ENCODE measurements at places on chromosomes 6 and 20. TPM values are rescaled to one million over a fixed set of nuclear protein-coding genes. Genes with fewer than 3 reads are reported as not detected.
A peak's percentile ranks its signal among the peaks of the same experiment; 100 is the strongest.

Gene KIAA0408
- total RNA-seq: 2.3 TPM

DNA sequence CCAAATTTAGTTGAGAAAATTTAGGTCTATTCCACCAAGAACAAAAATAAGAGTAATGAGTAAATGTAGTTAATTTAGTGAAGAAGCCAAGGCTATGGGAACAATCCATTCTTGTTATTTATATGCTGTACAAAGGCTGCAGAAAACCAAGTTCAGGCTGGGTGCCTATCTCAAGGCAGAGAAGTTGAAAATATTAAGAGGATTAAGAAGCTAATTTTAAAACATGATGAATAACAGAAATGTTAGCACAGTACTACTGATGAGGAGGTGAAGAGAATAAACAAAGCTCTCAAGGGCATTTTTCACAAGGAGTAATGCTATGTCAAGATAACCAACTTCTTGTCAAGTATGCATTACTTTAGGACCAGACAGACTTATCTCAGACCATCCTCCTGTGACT lies 68.6 kb downstream of the RCAN2 start:
- H3K36me3 ChIP-seq: no peaks in the 10 kb centered on the region
- H3K4me3 ChIP-seq: no peak overlapping the region
- no peaks in the 10 kb centered on the region for H3K4me1 ChIP-seq
- H3K27ac ChIP-seq: no peak overlapping the region

- no peak for DNase-seq
- no peak overlapping the region for H3K4me3 ChIP-seq
- H3K27me3 ChIP-seq: no peaks in the 10 kb centered on the region
- no peaks in the 10 kb centered on the region for H3K36me3 ChIP-seq
- H3K4me1 ChIP-seq: no peaks in the 10 kb centered on the region
- no peak overlapping the region for H3K27ac ChIP-seq
Observed at GRCh38 chr20:28616354-28616753, 2641.1 kb upstream of the DEFB115 start.

DNA sequence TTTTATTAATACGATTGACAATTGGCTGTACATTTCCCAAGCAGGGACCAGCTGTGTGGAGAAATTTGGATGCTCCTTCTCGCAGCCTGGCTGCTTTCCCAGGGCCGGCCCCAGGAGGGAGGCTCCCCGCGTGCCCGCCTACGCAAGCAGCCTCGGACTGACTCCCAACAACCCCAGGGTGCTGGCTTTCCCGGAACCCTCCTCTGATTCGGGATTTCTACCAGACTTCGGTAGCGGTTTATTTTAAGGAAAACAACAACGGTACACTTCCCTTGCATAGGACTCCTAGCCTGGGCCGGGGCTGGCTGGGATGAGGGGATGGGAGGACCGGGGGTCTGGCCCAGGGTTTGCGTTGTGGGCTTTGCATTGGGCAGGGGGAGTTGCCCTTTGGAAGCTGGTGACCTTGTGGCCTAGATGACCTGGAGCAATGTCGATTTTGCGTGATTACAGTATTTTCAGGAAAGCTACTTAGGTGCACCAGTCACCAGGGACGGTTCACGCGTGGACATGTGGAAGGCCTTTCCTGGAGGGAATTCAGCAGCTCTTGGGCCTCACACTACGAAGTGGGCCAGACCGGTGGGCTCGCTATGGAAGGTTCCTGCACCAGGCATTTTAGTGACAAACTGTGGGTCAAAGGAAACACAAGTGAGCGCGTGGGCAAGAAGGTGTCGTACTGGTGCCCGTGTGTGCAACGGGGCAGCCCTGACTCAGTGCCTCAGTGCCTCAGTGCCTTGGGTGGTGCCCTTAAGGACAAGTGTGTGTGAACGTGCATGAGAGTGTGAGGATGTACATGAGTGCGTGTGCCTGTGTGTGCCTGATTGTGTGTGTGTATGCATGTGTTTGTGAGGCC lies 20.7 kb upstream of the PHACTR3 start:
- no peaks in the 10 kb centered on the region for H3K4me1 ChIP-seq
- no peak overlapping the region for H3K4me3 ChIP-seq
- H3K27ac ChIP-seq: no peak overlapping the region

DNA sequence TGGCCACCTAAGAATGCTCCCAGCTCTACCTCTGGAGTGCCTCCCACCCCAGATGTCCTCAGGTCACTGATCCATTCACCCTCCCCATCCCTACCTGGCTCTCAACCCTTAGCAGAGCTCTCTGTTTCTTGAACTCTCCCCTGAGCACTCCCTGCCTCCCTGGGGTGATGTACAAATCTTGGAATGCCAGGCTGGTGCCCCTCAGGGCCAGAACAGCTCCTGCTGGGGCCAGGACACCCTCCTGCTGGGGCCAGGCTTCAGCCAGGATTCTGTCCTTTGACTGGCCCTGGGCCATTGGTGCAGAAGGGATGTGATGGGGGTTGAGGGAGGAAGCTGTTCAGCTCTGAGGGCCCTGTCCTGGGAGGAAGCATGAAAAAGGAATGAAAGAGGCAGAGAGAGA lies 30.0 kb downstream of the MYT1 start:
- H3K36me3 ChIP-seq: no peaks in the 10 kb centered on the region
- no peak overlapping the region for H3K4me3 ChIP-seq

GRCh38 chr6:47407300-47408281 lies 70.0 kb upstream of the CD2AP start:
- no peak overlapping the region for H3K4me3 ChIP-seq
- no peak for DNase-seq
- H3K27me3 ChIP-seq: no peaks in the 10 kb centered on the region
- H3K27ac ChIP-seq: no peak overlapping the region

- H3K4me3 ChIP-seq: no peak overlapping the region
- H3K4me1 ChIP-seq: no peaks in the 10 kb centered on the region
- no peaks in the 10 kb centered on the region for H3K27me3 ChIP-seq
Observed at GRCh38 chr6:83185096-83185495, 8.0 kb downstream of the PGM3 start.

DNA sequence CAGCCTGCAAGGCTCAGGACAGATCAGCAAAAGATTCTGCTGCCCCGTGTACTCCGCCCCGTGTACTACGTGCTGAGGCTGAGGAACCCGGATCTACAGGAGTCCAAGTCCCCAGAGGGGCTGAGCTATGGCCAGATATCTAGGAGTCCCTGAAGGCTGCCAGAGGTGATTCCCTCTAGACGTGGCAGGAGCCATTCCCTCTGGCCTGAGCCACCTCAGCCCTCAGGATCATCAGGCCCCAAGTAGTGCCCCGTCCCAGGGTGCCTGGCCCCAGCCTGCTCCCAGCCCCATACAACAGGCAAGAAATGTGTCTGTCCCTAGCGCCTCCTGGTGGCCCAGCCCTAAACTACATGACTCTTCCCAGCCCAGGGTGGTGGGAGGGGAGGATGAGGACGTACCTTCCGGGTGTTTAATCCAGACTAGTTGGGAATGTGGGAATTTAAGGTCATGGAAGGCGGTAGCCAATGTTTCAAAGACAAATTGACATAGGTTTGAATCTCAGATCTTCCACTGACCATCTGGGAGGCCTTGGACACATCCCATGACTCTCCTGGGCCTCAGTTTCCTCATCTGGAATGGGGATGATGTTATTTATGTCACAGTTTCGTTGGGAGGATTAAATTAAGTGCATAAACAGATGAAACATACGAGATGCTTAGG lies 49.4 kb upstream of the PTPN1 start:
- no peak overlapping the region for H3K4me3 ChIP-seq
- H3K36me3 ChIP-seq: no peaks in the 10 kb centered on the region
- peak; percentile 64 for DNase-seq
- peaks cover 8% of the 10 kb centered on the region for H3K4me1 ChIP-seq

DNA sequence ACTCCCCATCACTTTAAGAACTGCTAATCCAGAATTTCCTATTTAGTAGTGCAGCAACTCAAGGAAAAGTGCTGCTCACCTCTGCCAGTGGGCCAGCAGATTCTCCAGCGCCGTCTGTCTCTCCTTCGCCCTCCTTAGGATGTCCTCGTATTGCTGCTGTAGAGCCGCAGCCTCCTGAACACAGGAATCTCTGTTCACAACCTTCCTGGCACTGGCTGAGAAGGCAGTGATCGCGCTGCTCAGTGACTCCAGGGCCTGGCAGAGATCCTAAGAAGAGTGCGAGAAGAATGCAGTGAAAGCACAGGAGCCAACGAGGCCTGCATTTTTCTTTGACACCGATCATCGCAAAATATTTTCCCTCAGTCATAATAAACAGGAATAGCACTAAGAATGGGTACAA lies 209.0 kb downstream of the SYNE1 start:
- no peak for DNase-seq
- no peak overlapping the region for H3K27ac ChIP-seq
- no peak overlapping the region for H3K4me3 ChIP-seq

GRCh38 chr20:25008388-25009217 lies 16.1 kb upstream of the APMAP start:
- H3K36me3 ChIP-seq: peaks cover 20% of the 10 kb centered on the region
- no peaks in the 10 kb centered on the region for H3K4me1 ChIP-seq
- H3K4me3 ChIP-seq: no peak overlapping the region
- H3K27ac ChIP-seq: no peak overlapping the region
- no peak for DNase-seq

DNA sequence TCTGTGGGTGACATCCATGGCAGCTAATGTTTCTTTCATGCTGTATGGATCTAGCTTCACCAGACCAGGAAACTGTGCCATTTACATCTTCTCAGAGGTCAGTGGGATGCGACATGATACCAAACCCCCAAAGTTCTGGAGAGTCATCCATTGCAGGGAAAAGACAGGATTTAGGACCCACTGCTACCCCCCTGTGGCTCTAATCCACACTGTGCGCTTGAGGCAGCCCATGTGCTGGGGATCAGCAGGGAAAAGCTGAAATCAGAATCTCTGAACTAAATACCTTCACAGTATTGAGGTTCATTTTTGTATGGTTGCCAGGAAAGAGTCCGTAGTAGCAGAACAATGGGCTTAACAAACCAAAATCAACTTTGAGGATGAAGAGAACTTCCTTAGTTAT lies 164.4 kb downstream of the TMEM242 start:
- no peak for DNase-seq
- H3K27me3 ChIP-seq: no peaks in the 10 kb centered on the region
- H3K36me3 ChIP-seq: peaks cover 2% of the 10 kb centered on the region

Gene PTCHD4
- total RNA-seq: not detected

DNA sequence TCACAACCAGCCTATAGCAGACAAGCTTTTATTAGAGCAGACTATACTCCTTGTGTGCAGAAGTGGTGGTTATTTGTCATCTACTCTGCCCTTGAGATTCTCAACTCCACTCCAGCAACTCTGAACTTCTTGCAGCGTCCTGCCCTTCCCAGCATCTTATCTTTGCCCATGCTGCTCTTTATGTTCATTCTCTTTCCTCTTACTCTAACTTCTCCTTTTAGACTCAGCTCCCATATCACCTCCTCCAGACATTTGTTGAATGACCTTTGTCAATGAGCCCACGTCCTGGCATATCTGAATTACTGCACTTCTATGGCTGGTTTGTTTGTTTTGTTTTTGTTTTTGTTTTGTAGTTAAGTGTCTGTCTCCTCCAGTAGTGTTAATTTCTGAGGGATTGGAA lies 81.2 kb downstream of the KCNQ5 start:
- no peak overlapping the region for H3K27ac ChIP-seq
- DNase-seq: no peak
- H3K4me1 ChIP-seq: no peaks in the 10 kb centered on the region
- H3K4me3 ChIP-seq: no peak overlapping the region

DNA sequence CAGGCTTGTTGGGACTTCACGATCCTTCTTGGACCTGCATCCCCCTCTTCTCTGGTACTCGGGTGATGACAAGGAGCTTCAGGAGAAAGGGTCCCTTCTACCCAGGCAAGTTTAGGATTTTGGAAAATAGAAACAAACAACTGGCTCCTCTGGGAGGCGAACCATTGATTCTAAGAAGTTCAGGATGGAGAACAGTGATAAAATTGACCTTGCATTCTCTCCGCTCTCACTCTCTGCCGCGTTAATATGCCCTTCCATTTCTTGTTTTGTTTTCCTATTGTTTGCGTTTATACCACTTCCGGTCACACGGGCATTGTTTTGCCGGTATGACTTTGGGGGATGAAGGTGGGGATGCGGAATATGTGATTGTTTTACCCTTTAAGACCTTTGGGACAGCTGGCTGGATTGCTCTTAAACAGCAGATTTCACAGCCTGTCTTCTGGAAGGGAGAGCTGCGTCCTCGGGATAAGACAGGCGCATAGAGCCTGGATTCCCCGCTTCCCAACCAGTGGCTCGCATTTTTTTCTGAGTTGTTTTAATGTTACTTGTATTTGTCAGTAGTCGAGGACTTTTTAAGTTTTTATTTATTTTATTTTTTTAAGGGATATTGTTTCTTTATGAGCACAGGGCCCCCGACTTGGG lies 144.3 kb upstream of the ZNF184 start:
- H3K4me3 ChIP-seq: no peak overlapping the region
- DNase-seq: no peak
- no peak overlapping the region for H3K27ac ChIP-seq
- no peaks in the 10 kb centered on the region for H3K36me3 ChIP-seq
- peaks cover 23% of the 10 kb centered on the region for H3K27me3 ChIP-seq

GRCh38 chr6:165808021-165808420 lies 145.0 kb upstream of the PDE10A start:
- no peak for DNase-seq
- H3K27ac ChIP-seq: no peak overlapping the region
- H3K36me3 ChIP-seq: no peaks in the 10 kb centered on the region
- no peak overlapping the region for H3K4me3 ChIP-seq
- H3K4me1 ChIP-seq: no peaks in the 10 kb centered on the region

DNA sequence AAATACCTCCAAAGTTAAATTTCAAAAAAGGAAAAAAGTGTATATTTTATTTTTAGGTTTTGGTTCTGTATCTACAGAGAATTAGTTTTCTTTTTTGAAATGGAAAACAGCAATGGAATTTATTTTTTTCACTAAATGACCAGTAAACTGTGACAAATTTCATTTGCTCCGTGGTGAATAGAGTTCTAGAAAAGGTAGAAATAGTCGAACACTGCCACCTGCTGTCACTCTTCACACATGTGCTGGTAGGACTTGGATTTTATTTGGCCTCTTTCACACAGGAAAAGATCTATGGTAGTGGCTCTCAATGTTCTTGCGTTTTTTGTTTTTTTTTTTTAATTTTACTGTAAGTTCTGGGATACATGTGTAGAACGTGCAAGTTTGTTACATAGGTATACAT lies 312.5 kb downstream of the EYA4 start:
- H3K4me3 ChIP-seq: no peak overlapping the region
- DNase-seq: no peak
- H3K27ac ChIP-seq: no peak overlapping the region
- H3K36me3 ChIP-seq: no peaks in the 10 kb centered on the region
- H3K27me3 ChIP-seq: no peaks in the 10 kb centered on the region

DNA sequence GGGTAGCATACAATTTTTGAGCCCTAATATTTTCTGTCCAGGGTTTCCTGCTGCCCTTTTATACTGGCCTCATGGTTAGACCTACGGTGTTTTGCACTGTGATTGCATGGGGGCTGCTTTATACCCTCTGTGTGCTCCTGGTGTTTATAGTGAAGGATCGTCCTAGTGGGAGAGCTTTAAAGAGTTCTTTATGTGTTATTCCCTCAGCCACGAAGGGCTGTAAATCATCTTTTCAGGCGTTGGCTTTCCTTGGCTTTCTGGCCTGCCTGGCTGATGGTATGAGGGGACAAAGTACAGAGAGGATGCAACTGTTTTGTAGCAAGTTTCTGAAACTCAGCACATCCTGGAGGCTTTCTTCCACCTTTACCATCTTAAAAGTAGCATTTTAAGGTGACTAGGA lies 464.3 kb downstream of the EPM2A start:
- no peak overlapping the region for H3K27ac ChIP-seq
- no peak for DNase-seq
- no peak overlapping the region for H3K4me3 ChIP-seq
- no peaks in the 10 kb centered on the region for H3K36me3 ChIP-seq
- no peaks in the 10 kb centered on the region for H3K4me1 ChIP-seq

GRCh38 chr20:39292193-39292736 lies 330.1 kb downstream of the DHX35 start:
- H3K27me3 ChIP-seq: peaks cover 2% of the 10 kb centered on the region
- no peak overlapping the region for H3K4me3 ChIP-seq
- no peak for DNase-seq
- H3K36me3 ChIP-seq: no peaks in the 10 kb centered on the region
